ENCODE measurements at places on chromosomes 4 and X. TPM values are rescaled to one million over a fixed set of nuclear protein-coding genes. Genes with fewer than 3 reads are reported as not detected.

CXCL1 gene
- not detected for total RNA-seq

MAGEA9B gene
- not detected for total RNA-seq

ZXDA gene
- 13.1 TPM for total RNA-seq

INTU gene
- total RNA-seq: 11.4 TPM

MTM1 gene
- 24.8 TPM for total RNA-seq

LNX1 gene
- total RNA-seq: 45.3 TPM

TMPRSS11F gene
- not detected for total RNA-seq

TRIM61 gene
- 1.2 TPM for total RNA-seq

ARR3 gene
- not detected for total RNA-seq

VCX2 gene
- total RNA-seq: not detected

CENPI gene
- 0.17 TPM for total RNA-seq

RNF150 gene
- 31.2 TPM for total RNA-seq

Measured in thyroid gland (tissue), 4 donors.